ENCODE measurements at places on chromosomes 2 and 18.

GRCh38 chr2:150858382-150858781 lies 370.9 kb upstream of the RND3 start:
- no peak for DNase-seq

- no peak for DNase-seq
Measured at GRCh38 chr18:48385596-48385995, 23.6 kb downstream of the ZBTB7C start.

DNA sequence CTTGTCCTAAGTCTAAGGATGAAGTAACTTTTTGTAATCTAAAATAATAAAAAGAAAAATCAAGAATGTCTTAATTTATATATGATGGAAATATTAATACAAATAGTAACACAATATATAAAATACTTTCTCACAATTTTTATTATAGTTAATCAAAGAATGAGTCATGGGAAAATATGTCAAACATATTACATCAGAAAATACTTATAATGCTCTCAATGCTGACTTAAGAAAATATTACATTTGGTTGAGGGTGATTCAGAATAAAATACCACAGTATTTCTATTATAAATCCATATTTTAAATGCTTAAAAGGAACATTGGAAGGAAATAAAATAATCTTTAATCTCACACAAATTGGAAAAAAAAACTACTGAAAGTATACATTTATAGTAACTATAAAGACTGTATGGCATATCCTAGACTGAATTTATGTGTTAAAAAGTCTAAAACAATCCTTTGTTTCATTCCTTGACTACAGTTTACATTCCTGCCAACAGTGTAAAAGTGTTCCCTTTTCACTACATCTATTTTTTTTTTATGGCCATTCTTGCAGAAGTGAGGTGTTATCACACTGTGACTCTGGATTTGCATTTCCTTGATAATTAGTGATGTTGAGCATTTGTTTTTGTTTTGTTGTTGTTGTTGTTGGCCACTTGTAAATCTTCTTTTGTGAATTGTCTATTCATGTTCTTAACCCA lies 1573.5 kb upstream of the ACVR2A start:
- DNase-seq, result no peak

DNA sequence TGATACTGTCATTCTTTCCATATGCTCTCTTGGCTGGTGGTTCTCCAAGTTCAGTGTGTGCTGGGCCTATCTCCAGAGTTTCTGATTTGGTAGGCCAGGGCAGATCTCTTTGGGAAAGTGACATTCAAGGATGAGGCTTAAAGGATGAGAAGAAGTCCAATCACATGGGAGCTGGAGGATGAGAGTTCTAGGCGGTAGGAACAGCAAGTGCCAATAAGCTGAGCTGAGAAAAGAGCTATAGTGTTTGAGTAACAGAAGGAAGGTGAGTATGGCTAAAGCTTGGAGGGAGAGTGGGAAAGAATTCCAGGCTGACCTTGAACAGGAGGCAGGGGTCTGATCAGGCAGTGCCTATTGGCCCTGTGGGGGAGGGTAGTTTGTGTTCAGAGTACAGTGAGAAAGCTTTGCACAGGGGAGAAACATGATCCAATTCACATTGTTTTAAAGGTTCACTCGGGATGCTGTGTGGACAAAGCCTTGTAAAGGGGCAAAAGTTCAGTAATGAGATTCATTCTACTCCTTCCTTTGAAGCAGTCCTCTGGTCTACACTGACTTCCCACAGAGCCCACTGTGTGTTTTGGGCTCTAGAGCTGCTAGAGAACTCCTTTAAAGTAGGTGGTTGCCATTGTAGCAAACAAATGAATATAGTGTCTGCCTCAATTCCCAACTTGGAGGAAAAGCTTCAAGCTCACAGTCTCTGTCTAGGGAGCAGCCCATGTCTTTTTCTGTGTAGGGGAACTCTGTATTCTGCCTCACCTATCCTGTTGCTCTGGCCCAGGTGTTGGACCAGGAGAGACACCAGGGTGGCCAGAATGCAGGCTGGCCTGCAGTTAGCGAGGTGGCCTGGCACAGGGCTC lies 81.8 kb downstream of the FASTKD2 start:
- no peak for DNase-seq

- DNase-seq, result no peak
Measured at GRCh38 chr18:10420561-10421352, 33.7 kb upstream of the APCDD1 start.

GRCh38 chr18:45198526-45198925 lies 416.8 kb upstream of the SLC14A2 start:
- no peak for DNase-seq

GRCh38 chr2:190435031-190435670 lies 27.0 kb downstream of the MFSD6 start:
- DNase-seq, result no peak

- peak; percentile 27 for DNase-seq
Measured at GRCh38 chr2:74834792-74835755, 1.1 kb downstream of the HK2 start.

DNA sequence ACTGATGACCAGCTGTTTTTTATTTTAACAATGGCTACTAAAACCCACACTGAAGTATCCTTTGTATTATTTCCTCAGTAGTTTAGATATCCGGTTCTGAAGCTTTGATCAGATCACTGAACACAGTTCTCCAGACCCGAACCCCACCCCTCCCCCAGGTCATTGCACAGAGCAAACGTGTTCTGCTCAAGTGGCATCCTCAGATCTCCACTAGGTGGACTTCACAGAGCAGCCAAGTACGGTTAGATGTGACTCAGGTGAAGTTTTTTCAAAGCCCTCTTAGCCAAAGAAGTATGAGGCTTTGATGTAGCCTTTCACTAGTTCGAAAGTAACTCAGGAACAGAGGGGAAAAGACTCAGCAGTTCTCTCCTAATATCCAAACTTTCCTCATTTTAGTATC lies 142.7 kb upstream of the NRP2 start:
- DNase-seq, result no peak

DNA sequence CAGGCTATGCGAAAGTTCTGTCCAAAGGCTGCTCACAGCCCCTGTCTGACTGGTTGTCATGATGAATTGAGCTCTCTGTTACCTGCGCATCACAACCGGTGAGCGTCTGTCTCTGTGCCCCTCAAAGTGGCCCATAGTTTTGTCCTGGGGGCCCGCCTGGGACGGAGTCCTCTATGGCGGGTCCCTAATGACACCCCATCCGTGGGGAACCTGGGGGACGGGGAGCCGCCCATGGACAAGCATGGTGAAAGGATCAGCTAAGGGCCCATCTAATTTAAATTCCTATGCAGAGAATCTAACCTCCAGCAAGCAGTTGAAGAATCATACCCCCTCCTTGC lies 473 bp downstream of the ELMOD3 start:
- no peak for DNase-seq

GRCh38 chr2:240419271-240419670 lies 16.2 kb upstream of the GPC1 start:
- DNase-seq, result no peak

DNA sequence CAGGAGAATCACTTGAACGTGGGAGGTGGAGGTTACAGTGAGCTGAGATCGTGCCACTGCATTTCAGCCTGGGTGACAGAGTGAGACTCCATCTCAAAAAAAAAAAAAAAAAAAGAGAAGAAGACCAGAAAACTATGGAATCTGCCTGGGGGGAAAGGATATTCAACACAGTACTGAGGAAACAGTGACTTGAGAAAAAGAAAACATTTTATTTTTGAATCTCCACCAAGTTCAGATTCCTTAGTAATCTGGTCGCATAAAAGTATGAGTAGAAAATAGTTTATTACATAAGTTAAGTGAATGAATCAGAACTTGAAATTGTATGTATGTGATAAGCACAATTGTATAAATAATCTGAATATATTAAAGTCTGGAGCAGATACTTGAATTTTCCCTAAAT lies 13.0 kb upstream of the HAT1 start:
- no peak for DNase-seq

GRCh38 chr2:197377670-197378069 lies 57.2 kb downstream of the SF3B1 start:
- no peak for DNase-seq

DNA sequence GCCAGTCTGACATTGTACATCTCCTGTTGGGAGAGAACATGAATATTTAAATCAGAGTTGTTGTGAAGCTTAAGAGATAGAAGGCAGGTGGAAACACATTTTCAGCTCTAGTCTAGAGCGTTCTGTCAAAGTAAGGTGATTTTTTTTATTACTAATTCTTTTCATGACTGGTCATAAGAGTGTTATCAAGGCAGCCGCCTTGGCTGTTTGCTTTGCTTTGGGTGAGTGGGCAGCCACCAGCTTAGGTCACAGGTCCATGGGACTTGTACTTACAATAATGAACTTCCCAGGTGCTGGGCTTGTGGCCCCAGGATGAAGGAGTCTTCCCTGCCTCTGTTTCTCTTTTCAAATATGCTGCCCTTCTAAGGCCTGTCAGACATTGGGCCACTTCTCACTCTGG lies 256.3 kb downstream of the SRBD1 start:
- DNase-seq, result no peak

- no peak for DNase-seq
Measured at GRCh38 chr2:232857158-232857563, 12.9 kb upstream of the SNORC start.

DNA sequence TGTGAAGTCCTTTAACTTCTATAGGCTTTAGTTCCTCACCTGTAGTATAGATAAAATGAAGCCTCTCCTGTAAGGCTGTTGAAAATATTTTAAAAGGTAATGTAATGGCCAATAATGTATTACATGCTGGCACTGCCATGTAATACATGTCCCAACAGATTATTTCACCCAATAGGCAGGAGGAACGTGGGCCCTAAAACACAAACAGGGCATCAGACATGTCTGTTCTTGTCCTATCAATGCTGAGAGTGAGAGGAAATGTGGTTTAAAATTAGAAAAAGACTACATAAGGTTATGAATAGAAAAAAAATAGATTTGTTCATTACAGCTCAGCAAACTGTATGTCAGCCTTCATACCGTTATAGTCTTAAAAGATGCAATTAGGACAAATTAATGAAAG lies 492.7 kb upstream of the DDX18 start:
- DNase-seq, result no peak

- DNase-seq, result no peak
Measured at GRCh38 chr18:3069671-3070433, 56.9 kb upstream of the LPIN2 start.

DNA sequence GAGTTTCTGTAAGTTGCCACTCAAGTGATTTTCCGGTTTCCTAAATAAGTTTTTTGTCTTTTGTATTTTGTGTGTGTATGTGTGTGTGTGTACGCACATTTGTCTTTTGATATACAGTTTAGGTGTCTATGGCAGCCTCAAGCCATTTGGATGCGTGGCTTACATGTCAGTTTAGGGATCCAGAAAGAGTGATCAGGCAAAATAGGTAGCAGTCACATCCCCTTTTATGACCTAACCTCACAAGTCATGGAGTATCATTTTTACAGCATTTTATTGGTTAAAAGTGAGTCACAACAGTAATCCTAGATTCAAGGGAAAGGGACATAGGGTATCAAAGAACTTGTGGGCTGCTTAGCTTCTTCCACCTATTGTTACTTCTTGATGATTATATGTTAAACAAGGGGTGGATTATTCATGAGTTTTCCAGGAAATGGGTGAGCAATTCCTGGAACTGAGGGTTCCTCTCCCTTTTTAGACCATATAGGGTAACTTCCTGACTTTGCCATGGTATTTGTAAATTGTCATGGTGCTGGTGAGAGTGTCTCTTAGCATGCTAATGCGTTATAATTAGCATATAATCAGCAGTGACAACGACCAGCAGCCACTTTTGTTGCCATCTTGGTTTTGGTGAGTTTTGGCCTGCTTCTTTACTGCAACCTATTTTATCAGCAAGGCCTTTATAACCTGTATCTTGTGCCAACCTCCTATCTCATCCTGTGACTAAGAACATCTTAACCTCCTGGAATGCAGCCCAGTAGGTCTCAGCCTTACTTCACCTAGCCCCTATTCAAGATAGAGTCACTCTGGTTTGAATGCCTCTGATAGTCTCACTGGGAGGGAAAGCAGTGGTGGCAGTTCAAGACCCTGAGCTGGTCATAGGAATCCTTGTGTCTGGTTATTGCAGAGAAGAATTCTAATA lies 8.6 kb upstream of the SOCS6 start:
- no peak for DNase-seq

DNA sequence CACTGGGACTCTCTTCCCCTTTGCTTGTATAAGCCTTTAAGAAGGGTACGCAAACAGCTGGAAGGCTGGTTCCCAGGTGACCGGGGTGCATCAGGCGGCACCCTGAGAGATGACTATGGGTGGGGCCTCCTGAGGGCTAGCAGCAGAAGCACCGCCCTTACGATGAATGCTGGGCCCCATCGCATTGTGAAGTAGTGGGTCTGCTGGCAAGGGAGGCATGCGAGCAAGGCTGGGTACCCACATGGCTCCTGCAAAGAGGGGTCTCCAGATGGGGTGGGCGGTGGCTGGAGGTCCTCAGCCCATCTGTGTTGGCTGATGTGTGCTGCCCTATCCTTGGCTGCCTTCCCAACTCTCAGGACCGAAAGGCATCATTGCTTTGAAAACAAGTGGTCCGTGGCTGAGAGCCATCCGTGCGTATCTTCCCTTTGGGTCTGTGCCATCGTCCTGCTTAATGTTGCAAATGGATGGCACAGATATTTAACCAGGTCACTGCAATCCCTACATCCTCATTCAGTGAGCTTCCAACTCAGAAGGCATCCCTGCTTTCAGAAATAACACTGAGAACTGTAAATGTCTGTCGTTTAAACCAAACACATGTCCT lies 83.5 kb upstream of the GPC1 start:
- DNase-seq, result no peak

- DNase-seq, result no peak
Measured at GRCh38 chr18:46621871-46622270, 35.1 kb downstream of the LOXHD1 start.

GRCh38 chr2:28155627-28156026 lies 237.0 kb upstream of the FOSL2 start:
- DNase-seq, result no peak

DNA sequence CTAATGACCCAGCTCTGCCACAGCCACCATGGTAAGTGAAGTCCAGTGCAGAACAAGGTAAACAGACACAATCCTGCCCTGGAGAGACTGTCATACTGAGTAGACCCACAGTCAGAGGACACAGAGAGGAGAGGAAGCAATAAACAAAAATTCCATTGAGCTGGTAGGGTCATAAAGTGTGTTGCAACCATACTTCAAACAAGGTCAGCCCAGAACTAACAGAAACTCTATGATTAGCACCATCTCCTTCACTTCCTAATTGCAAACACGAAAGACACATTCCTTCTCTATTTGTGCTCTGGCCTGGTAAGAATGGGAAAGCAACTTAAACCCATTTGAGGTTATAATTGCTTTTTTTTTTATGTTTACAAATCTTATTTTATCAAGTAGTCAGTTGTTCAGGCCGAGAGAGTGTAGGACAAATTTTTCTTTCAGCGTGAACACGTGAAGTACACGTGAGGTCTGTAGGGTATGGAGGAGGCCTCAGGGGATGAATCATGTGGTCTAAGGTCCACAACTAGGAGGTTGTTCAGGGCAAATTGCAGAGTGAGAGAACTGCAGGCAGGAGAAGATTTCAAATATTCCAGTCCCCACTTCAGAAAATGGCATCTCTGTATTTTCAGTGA lies 71.4 kb upstream of the GLS start:
- no peak for DNase-seq

DNA sequence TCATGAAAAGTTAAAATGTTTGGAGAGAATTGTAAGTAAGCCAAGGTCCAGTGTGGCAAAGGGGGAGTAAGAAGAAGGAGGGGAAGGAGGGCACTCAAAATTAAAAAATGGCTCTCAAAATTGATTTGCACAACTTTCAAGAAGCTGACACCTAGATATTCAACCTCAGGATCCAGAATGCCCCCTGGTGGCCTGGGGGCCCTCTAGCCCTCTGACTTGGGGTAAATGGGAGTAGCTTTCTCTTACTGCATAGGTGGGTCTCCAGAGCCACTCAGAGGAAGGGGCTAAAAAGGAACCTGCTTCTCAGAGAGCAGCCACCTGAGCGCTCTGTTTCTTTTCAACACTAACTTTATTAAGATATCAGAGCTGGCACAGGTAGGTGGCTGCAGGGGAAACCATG lies 968.5 kb downstream of the BCL11A start:
- DNase-seq, result no peak
